ENCODE measurements at places on chromosomes 3 and 15.

DNA sequence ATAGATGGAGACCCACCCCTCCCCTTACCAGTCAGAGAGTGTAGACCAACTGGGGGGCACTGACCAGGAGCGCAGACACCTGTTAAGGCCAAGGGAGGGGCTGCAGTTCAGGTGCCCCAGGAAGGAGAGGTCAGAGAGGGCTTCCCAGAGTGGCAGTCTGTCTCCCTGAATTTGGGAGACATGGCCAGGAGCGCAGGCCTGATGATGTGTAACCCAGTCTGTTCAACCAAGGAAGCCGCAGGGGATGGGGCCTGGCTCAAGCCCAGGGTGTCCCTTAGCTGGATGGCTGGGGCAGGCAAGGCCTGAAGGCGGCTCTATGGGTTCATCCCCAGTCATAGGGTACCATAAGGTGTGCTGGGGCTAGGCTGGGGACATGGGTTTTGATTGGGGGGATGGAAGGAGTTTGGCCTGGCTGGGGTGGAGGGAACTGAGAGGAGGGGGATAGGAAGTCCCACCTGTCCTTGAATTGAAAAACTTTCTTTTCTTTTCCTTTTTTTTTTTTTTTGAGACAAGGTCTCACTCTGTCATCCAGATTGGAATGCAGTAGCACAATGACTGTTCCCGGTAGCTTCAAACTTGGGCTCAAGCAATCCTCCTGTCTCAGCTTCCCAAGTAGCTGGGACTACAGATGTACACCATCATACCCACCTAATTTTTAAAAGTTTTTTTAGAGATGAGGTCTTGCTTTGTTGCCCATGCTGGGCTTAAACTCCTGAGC is 75.7 kb downstream of the SMAD6 start:
- no peak for DNase-seq

DNA sequence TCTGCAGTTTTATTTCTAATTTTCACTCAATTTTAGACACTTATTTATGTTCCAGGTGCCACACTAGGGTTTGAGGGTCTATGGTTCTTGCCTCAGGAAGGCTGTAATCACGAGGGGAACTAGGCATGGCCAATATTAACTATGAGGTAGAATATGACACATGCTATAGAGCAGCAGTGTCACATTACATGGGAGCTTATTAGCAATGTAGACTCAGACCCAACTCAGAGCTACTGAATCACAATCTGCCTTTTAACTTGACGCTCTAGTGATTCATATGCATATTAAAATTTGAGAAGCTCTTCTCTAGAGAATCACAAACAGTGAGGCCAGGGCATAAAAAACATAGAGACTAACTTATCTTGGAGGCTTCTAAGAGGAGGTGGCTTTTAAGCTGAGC is 32.8 kb upstream of the MRPL3 start:
- no peak for DNase-seq

DNA sequence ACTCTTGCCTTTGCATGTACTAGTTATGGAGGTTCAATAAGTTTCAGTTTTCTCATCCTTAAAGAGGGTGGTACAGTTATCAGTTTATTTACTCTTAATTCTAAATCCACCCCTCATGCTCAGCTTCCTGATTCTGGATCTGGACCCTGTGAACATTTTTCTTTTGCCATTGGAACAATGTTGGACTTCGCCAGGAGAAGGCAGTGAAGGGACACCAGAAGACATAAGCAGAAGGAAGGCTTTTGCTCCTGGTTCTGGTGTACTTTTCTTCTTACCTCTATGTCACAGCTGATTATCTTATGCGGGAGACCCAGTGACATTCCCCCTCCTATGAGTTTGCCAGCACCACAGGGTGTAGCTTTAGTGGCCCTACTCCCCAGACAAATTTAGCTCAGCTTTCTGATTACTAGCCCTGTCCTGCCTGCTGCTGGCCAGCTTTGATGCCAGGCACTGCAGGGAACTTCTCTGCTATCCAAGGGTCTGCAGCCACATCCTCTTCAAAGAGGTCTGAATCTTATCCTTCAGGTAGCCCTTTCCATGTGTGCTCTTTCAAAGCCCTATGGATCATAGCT is 466.3 kb upstream of the EPHA3 start:
- DNase-seq, result no peak

DNA sequence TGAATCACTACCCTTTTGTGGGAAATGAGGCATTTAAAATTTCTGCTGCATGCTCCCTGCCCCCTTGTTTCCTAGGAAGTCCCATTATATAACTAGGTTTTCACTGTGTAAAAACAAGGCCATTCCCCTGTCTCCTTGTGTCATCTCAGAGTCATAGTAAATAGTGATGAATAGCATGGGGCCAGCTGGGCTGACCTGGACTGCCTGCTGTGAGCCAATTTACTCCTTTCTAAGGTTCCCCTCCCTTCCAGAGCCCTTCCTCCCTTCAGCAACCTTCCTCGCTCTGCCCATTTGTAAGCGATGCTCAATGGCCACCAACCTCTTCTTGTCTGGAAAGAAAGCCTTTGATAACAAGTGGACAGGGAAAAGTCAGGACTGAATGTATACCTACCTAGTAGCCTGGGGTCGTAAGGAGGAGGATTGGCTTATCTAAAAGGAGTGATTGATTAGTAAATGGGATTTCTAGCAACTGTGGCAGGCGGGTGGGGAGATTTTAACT is 11.7 kb downstream of the ITGA11 start:
- DNase-seq, result no peak

- DNase-seq, result no peak
Measured at GRCh38 chr3:71309342-71309741, 274.2 kb downstream of the FOXP1 start.

DNA sequence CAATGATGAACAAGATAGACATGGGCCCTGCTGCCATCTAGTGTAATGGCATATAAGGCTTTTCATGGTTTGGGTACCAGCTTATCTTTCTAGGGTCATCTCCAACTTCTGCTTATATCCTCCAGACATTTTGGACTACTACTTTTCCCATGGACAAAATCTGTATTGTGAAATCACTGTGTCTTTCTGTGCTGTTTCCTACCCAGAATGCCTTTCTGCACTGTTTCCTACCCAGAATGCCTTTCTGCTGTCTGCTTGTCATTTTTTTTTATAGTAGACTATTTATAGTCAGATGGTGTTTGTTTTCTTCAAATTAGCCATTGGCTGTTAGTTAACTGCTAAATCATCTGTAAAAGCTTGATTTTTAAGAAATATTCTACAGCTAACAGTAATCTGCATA is 20.1 kb downstream of the VPS8 start:
- no peak for DNase-seq

GRCh38 chr3:183533412-183534132 is 21.9 kb downstream of the KLHL6 start:
- DNase-seq, result no peak

- DNase-seq, result no peak
Measured at GRCh38 chr3:77041811-77042210, 1.9 kb downstream of the ROBO2 start.

GRCh38 chr3:42749753-42750231 is 23.3 kb downstream of the CCDC13 start:
- DNase-seq, result peak; percentile 43

DNA sequence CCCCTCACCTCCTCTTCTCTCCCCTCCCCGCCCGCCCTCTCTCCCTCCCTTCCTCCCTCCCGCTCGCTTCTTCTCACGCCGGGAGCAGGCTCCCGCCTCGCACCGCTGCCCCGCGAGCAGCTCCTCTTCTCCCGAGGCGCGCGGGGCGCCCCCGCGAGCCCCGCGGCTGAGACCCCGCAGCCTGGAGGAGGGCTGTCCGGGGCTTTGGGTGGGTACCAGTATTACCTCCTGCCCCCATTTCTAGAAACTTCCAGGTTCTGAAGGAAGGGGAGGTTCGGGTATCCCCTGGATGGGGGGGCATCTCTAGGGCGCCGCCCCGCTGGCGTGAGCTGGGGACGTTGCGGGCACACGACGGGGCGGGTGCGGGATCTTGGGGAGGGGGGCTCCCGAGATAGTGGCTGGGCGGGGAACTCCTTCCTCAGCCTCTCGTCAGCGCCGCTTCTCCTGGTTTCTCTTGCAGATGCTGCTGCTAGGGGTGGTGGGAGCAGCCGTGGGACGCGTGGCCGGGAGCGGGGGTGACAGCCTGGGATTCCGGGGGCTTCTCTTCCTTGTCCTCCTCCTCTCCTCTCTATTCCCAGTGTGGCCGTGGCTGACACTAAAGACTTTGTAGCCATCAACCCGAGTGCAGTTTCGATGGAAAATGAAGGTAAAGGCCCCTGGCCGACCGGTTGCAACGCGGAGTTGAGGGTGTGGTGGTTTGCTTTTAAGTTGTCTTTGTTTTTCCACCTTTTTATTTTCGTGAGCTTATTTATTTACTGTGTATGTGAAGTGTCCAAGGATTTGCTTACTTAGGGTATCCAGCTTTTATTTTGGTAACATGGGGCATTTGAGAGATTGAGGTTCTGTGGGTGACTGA is 474 bp downstream of the ATP2C1 start:
- no peak for DNase-seq

- DNase-seq, result peak; percentile 92
Measured at GRCh38 chr15:69475769-69476358, 23.2 kb downstream of the RPLP1 start.

- DNase-seq, result no peak
Measured at GRCh38 chr3:63689285-63689684, 36.8 kb downstream of the SNTN start.

DNA sequence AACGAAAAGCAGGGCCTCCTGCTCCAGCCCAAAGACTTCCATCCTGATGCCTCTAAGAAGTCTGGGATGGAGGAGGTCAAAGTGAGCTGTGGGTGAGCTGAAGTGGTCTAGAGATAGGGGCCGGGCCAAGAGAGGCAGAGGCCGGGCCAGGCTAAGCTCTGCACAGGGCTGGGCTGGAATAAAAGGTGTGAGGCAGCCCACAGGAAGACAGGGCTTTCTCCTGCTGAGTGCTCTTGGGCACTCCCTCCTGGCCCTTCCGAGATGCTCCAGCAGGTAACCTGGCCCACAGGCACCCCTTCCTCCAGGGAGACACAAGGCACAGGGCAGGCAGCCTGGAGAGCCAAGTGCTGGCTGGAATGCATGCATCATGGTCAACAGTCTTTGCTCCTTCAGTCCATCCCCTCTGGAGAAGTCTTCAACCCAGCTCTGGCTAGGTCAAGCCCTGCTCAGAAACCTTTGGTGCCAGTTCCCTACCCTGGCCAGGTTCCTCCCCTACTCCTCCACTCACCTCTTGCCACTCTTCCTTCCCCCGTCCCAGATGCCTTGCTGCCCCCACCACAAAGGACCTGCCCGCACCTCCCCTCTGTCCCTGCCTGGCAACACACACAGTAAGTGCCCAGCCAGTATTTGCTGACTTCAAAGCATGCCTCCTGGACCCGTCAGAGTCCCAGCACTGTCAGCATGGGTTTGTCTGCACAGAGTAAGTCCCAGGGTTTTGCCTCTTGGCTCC is 93.6 kb downstream of the SEC22A start:
- peak; percentile 79 for DNase-seq

DNA sequence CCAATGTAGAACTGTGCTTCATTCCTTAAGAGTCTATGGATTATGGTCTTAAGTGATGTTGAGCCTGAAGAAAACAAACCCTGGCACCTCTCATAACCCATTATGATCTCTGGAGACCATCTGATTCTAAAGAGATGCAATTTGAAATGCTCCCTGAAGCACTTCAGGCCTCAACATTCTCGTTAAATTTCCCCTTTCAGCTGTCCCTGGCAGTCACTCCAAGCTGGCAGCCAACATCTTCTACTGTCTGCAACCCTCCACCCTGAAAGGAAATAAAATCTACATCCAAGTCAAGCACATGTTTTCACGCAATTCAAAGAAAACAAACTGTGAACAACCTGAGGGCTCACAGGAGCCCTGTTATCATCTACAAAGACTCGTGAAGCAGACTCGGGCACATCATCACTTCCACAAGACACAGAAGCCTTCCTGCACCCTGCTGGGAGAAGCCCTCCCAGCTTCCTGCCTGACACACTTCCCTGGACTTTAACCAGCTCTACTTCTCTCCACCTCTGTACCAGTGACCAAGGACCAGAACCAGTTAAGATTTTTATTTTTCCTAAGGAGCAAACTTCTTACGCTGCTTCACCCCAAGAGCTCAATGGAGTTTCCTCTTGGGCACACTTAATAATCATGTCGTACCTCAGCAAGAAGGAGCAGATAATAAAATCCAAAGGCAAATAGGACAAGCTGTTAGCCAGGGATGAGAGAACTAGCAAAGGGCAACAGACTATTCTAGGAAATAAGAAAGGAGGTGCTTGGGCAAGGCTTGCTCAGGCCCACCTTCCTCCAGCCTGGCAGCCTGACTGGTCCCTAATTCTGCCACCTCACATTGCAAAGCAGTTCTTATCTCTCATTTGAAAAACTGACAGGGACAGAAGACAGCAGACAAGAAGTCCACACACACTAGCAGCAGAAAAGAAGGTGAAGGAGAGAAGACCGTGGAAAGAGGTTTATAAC is 67.1 kb downstream of the MAGI1 start:
- no peak for DNase-seq

GRCh38 chr3:114660124-114660523 is 366.3 kb downstream of the TIGIT start:
- DNase-seq, result no peak

- DNase-seq, result no peak
Measured at GRCh38 chr15:49471733-49472132, 48.7 kb downstream of the FGF7 start.

DNA sequence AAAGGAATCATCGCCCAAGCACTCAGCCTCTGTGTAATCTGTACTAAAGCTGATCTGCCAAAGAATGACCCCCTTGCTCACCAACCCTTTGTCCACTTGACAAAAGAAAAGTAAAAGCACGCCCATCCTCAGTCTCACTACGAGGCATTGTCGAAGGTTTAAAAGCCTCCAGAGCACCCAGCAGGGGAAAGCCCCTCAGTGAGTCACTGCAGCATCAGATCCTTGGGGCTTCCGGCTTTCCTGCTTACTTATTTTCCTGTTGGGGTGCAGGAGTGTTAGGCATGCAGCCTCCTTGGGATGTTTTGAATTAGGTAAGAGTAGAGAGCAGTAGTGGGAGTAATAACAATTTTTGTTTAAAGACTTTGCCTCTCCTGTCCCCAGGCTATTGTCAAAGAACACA is 216.1 kb downstream of the MTHFS start:
- DNase-seq, result no peak

- peak; percentile 82 for DNase-seq
Measured at GRCh38 chr3:46673151-46674030, 20.1 kb downstream of the ALS2CL start.

DNA sequence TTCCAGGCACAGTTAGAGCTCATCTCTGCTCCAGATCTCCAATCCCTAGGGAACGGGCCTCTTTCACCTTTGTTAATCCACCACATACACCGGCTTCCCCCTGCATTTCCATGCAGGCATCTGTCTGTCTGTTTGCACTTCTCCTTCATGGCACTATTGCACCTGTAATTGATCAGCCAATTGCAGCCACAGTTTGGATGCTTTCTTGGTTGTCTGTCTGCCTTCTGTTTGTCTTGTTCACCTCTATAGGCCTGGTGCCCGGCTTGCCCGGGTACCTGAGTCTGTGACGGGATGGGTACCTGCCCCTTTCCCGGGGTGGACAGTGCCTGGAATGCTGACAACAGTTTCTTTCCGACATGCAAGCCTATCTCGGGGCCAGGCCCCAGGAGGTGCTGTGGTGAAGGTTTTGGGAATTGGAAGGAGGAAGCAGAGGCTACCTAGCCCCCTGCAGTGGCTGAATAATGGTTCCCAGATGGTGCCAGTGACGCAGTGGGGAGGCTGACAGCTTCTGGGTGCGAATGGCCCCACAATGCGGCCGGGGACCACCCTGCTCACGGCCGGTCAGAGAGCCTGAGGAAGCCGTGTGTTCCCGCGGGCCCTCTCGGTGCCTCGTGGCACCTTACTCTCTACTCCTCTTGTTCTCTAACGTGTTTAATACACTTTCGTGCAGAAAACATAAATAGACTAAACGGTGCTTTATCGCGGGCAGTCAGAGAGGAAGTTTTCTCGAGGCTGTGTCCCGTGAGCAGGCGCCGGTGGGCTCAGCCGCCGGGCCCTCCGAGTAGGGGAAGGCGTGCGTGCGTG is 31.3 kb upstream of the RAB6B start:
- DNase-seq, result no peak
